ENCODE measurements at places on chromosomes 5 and 9.

GRCh38 chr9:114250648-114251047 lies 72.2 kb upstream of the ORM1 start:
- no peak for DNase-seq

GRCh38 chr9:78320875-78321496 lies 24.1 kb downstream of the PSAT1 start:
- no peak for DNase-seq

GRCh38 chr9:78196258-78196657 lies 39.6 kb upstream of the CEP78 start:
- no peak for DNase-seq

DNA sequence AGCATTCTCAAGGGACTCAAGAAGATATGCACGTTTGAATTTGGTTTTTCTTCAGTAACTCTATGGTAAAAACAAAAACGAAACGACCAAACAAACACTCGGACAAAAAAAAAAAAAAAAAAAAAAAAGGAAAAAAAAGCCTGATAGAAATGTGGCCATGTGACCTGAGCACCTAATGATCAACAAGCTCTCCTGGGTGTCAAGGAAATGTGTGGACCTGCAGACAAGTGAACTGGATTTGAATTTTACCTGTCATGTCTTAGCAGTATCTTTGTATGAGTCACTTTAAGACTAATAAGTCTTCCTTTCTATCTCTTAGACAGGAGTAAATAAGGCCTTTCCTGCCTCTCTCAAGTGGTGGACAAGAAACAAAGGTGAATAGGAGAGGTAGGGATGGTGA lies 190.6 kb upstream of the GRIA1 start:
- DNase-seq: no peak

DNA sequence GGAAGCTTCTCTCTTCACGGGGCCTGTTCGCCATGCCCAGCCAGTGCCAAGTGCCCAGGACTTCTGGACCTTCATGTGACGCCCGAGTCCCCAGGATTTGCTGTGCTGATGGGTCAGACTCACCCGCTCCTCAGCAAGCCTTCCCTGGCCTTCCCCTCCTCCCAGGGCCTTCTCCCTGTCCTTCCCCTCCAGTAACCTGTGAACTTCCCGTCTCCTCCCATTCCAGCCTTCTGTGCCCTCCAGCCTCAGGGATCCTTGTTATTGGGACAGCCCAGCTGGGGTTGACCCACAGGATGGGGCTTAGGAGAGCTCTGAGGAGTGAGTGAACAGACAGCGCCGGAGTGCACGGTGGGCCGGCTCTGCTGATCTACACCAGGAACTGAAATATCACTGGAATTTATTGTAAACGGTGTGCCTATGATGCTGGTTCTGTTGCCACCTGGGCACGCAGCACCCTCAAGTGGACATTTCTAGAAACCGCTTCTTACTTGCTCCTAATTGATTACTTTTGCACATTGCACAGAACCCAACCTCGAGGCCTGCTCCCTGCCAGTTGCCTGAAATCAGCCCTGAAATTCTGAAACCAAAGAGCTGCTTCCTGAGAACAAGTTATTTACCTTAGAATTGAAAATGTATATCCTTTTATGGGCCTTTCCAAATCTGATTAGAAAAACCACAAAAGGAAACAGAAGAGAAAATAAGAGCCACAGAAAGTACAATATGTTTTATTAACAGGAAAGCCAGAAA lies 1.5 kb downstream of the SPAAR start:
- DNase-seq: peak; percentile 52

DNA sequence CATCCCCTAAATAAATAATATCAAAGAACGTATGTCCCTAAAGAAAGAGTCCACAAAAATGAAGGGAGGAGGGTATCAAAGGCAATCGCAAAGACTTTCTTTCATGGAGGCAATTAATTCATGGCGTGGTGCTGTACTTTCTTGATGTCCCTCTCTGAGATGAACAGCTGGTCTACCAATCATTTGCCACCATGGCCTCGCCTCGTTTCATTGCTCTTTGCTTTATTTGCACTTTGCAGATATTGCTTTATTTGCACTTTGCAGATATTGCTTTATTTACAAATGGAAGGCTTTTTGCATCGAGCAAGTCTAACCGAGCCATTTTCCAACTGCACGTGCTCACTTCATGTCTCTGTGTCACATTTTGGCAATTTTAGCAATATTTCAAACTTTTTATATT lies 104.0 kb upstream of the PTCH1 start:
- DNase-seq: no peak

- peak; percentile 48 for DNase-seq
Observed at GRCh38 chr5:76175051-76175666, 92.0 kb downstream of the SV2C start.

GRCh38 chr5:125109816-125110215 lies 363.4 kb upstream of the ZNF608 start:
- DNase-seq: no peak

- peak; percentile 53 for DNase-seq
Observed at GRCh38 chr5:10726179-10726912, 34.7 kb downstream of the DAP start.

GRCh38 chr5:138468133-138468965 lies 3.1 kb downstream of the EGR1 start:
- peak; percentile 54 for DNase-seq

DNA sequence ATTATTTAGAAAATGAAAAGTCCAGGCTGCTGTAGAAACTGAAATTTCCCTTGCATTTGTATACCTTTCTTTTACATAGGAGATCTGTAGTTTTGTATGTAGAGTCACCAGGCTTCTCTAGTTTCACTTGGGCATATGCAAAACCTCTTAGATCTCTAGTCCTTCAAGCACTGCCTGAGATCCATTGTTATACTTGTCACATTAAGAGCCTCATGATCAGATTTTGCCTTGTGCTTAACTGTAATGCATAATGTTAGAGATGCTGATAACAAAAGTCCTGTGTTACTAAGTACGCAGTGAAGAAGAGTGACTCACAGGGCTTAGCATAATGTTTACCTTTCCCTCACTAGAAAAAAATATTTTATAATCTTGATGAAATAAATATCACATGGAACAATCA lies 250.2 kb downstream of the CYLC2 start:
- DNase-seq: no peak

DNA sequence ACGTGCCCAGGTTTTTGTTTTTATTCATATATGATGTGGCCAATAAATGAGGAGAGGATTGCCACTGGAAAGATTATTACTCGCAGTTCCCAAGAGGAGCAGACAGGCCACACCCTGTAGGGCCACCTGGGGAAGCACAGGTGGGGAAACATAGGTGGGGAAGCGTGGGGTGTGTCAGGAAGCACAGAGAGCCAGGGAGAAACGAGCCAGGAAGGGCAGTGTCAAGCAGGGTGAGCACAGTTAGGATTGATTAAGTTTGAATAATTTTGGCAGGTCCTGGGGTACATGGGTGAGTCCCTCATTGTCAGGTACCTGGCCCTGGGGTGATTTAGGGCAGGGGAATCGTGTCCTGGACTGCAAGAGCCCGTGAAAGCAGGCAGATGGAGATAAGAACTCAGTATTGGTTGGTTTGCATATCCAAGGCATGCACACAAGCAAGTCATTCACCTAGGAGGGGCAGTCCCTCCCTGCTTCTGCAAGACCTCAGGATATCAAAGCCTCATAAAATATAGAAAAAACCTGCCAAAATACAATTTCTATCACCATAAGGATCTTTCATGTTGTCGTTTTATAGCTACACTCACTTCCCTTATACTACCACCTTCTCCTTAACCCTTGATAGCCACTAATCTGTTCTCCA lies 22.4 kb downstream of the MVB12B start:
- DNase-seq: no peak

- no peak for DNase-seq
Observed at GRCh38 chr9:4416467-4416866, 73.8 kb upstream of the SLC1A1 start.

DNA sequence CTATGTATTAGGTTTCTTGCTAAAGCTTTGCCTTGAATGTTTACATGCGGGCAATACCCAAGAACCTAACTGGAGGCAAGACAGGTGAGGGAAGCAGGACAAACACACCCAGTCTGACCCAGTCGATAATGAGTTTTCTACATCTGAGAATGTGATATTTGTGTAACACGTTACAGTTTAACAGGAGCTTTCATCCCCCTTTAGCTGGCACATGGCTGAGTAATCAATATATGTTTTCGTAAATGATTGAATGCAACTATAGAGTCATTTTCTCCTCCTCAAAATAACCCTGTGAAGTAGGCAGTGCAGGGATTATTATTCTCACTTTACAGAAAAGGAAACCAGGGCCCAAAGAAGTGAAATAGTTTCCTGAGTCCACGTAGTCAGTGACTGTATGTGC lies 84.7 kb upstream of the HTR4 start:
- no peak for DNase-seq

DNA sequence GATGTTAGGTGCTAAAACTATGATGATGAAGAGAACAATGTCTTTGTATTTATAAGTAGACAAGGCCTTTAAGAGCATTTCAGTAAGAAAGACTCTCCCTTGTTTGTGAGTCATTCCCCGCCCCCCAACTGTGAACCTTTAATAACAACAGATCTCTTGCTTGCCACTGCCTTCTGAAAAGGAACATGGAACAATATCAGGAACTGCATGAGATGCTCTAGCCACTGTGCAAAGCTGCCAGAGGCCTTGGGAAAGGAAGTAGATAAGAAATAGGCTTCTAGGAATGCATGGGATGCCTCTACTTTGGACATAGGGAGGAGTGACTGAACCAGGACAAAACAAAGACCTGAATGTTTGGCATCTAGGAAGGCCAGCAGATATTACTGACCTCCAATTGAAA lies 296.1 kb upstream of the MPDZ start:
- DNase-seq: no peak

GRCh38 chr9:26706223-26706622 lies 186.4 kb downstream of the CAAP1 start:
- DNase-seq: no peak

- DNase-seq: no peak
Observed at GRCh38 chr5:81021486-81021885, 61.3 kb downstream of the RASGRF2 start.

- no peak for DNase-seq
Observed at GRCh38 chr5:590346-590745, 21.8 kb upstream of the CEP72 start.

DNA sequence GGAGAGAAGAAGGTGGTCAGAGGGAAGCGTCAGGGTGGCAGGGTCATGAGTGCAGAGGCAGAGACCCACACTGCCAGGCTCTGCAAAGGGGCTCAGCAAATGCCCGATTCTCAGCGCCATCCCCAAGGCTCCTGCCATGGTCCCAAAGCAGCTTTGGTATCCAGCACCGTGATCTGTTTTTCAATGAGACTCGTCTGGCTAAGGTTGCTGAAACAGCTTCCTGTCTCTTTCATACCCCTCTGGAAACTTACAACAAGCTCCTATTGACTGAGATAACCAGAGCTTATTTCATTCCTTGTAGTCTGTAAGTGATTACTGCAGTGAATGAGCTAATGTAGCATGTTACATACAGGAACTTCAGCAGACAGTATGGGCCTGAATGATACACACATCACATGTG lies 568.6 kb upstream of the DAP start:
- no peak for DNase-seq

- no peak for DNase-seq
Observed at GRCh38 chr5:160133918-160134304, 14.7 kb upstream of the PWWP2A start.

DNA sequence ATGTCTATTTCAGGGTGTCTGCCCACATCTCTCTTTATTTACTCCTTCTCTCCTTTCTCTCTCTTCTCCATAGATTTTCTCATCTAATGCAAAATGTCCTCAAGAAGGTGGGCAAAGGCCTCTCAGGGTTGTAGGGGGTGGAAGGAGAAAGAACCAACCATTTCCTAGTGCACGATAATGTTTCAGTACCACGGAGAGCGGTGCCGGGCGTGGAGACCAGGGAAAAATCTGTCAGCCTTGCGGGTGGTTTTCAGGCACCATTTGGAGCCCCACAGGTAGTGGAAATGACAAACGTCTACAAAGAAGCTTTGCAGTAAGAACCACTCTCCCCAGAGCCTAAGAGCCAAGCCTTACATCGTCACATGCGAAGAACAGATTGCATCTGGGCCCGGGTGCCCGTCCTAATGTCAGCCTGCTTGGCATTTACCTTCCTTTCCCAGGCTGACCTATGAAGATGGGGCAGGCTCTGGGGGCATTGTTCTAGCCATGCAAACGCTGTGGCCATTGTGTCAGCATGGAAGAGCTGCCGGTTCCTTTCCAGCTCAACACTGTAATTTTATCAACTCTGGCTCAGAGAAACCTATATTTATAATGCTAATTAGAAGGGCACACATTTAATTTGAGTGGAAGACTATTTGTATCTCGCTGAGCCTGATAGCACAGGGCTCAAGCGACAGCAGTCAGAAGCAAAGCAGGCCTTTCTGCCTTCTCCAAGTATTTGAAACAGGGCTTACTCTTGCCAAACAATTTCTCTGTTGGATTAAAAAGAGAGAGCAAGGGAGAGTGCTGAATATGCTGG lies 430.1 kb upstream of the WWC1 start:
- DNase-seq: no peak

GRCh38 chr9:93577975-93578682 lies 1.7 kb downstream of the PHF2 start:
- no peak for DNase-seq

- DNase-seq: peak; percentile 50
Observed at GRCh38 chr5:125552486-125552885, 806.0 kb upstream of the ZNF608 start.

DNA sequence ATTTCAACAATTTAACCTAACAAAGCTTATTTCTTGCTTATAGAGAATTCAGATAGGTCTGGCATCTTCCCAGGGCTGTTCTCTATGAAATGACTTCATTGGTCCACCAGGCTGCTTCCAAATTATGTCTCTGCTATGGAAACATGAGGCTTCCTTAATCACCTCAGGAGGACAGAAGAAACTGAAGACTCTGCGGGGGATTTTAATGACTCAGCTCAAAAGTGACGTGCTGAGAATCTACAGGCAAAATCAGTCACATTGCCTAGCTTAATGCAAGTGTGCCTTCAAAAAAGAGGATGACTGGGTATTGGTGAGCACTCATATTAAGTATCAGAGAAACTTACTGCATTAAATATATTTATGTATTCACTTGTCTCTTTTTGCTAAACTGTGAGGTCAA lies 315.5 kb upstream of the RGMB start:
- DNase-seq: peak; percentile 95

GRCh38 chr9:9326749-9327148 lies 1286.1 kb downstream of the PTPRD start:
- DNase-seq: no peak

- no peak for DNase-seq
Observed at GRCh38 chr9:69465473-69465872, 140.5 kb downstream of the ENTREP1 start.

GRCh38 chr9:95280745-95281144 lies 36.8 kb downstream of the FANCC start:
- DNase-seq: no peak

DNA sequence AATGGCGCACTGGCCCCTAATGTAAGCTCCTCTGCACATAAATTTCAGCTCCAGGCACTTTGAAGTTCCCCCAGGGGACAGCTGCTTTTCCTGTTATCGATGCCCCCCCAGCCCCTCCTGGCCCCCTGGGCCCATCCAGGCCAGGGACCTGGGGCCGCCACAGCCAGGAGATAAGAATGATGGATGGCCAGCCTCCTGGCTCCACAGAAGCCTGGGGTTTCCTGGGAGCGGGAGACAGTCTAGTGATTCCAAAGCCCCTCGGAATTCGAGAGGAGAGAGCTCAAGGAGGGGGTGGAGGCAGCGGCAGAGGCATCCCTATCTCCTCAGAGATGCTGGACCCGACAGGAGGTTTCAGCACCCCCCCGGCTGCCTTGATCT lies 98.4 kb upstream of the HAND1 start:
- DNase-seq: no peak

GRCh38 chr9:134195558-134195957 lies 31.2 kb upstream of the RNU6ATAC start:
- DNase-seq: no peak

- peak; percentile 66 for DNase-seq
Observed at GRCh38 chr5:102958481-102959011, 161.4 kb downstream of the GIN1 start.

- no peak for DNase-seq
Observed at GRCh38 chr5:132003982-132004381, 7.5 kb downstream of the ACSL6 start.

All from IMR-90 (cell line).